ENCODE measurements at places on chromosomes 12 and 14.
A peak's percentile ranks its signal among the peaks of the same experiment; 100 is the strongest.

DNA sequence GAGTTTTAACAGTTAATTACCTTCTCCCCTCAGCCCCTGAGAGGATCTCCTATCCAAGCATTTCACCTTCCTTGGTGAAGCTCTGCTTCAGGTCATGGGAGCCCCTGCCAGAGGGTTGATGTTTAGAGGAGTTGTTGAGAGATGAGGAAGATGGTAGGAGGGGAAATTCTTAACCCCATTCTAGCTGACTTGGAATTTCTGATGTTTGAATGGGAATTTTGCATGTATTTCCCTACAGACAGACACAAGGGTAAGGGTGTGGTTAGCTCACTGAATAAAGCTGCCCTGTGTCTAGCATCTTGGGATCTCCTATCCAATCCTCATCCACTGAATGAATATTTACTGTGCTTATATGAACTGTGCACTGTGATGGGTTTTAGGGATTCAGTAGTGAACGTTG lies 7.1 kb upstream of the BHLHE41 start:
- no peak for DNase-seq

DNA sequence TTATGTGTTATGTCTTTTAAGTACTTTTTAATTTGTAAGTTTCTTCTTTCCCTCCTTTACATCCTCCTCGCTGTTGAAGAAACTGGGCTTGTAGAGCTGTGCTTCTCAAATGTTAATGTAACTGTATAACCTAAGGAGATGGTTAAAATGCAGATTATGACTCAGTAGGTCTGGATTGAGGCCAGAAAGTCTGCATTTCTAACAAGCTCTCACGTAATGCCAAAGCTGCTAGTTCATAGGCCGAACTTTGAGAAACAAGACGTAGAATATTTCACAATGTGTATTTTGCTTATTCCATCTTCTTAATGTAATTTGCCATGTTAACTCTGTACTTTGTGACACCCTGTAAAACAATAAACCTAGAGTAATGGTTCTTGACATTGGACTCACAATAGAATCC lies 193.3 kb upstream of the SYT1 start:
- no peak for DNase-seq

GRCh38 chr14:105090493-105091053 lies 25.3 kb upstream of the GPR132 start:
- peak; percentile 94 for DNase-seq

DNA sequence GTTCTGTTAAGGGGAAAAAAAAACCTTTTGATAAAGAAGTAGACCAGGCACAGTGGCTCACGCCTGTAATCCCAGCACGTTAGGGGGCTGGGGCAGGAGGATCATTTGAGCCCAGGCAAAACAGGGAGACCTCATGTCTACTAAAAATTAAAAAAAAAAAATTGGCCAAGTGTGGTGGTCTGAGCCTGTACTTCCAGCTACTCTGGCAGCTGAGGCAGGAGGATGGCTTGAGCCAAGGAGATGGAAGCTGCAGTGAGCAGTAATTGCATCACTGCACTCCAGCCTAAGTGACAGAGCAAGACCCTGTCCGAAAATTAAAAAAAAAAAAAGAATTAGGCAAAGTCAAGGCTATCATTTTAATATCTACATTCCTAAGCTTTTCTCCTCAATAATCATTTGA lies 124.8 kb upstream of the CPM start:
- no peak for DNase-seq

GRCh38 chr14:85401384-85401783 lies 128.6 kb upstream of the FLRT2 start:
- DNase-seq = no peak

DNA sequence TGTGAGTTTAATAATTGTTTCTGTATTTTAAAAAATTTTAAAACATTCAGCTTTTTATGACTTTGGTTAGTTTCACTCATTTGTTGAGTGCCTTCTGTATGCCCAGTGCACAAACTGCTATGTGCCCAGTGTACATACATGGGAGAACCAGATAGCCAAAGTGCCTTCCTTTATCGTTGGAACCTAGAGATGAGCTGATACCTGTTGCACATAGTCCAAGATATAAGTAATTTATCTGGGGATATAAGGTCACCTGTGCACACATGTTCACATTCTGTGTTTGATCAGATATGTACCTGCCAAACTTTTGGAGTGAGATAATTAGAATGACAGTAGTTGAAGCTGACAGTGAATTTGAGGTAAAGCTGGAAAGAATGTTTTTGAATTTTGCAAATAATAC lies 37.9 kb downstream of the RAB21 start:
- DNase-seq = no peak

GRCh38 chr14:30768791-30769190 lies 105.6 kb upstream of the COCH start:
- DNase-seq = no peak

DNA sequence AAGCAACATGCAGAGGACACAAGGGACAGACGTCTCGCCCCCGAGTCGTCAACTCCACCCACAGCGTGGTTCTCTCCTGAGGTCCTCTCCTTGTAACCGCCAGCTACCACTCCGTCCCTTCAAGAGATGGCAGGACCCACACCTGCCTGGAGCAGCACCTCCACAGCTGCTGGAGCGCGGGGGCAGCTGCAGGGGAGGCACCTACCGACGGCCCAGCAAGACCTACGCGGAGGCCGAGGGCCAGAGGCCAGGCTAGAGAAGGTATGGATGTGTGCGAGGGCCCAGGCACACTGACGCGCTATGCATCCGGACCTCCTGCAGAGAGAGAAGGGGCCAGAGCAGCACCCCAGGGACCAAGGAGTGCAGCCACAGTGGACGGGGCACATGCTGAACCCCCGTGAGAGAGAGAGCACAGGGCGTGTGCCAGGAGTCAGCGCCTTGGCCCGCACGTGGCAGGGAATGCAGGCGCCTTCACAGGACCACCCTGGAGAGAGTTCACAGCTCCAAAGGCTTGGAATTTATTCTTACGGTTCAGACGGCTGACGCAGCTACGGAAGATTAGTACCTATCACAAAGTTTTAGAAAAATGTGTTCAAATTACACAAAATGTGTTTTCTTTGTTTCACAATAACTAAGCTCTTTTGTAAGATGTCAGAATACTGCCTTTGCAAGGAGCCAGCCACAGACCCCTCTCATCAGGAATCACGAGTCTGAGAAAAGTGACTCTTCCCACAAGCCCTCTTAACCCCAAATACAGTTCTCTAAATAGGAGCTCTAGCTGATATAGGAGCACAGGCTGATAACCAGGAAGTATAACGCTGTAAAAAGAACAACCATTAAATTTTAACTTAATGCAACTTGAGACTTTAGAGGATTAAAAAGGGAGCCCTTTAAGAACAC lies 36.8 kb downstream of the CDC42BPB start:
- no peak for DNase-seq

- peak; percentile 6 for DNase-seq
These were observed 16.1 kb downstream of the DIO3 start for GRCh38 chr14:101577221-101577909.

DNA sequence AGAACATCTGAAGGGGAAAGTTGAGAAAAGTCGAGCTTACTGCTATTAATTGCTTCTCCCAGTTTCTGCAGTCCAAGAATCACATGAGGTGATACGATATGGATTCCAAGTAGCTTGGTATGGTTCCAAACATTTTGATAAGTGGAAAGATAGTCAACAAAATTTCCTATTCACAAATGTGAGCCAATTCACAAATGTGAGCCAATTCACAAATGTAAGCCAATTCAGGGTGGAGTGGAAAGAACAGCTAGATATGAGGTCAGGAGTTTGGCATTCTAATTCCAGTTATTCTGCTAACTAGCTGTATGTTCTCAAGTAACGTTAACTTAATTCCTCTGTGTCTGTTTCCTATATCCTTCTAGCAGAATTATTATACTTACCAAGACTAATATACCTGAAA lies 37.6 kb upstream of the DHRS4 start:
- DNase-seq = no peak

DNA sequence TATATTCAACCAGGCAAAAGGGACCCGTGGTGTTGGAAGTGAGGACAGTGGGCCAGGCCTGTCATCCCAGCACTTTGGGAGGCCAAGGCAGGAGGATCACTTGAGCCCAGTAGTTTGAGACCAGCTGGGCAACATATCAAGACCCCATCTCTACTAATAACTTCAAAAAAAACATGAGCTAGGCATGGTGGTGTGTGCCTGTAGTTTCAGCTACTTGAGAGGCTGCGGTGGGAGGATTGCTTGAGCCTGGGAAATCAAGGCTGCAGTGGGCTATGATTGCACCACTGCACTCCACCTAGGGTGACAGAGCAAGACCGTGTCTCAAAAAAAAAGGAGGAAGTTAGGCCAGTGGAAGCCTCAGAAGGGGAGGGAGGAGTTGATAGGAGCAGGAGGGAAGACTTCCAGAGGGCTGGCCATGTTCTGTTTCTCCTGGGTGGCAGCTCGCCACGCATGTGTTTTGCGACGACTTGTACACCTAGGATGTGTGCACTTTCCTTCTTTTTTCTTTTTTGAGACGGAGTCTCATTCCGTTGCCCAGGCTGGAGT lies 10.1 kb downstream of the SLC25A29 start:
- no peak for DNase-seq
